Right renal cortex interstitium (tissue), 3 donors: ENCODE measurements at places on chromosomes 4 and X. TPM values are rescaled to one million over a fixed set of nuclear protein-coding genes. Genes with fewer than 3 reads are reported as not detected.
A peak's percentile ranks its signal among the peaks of the same experiment; 100 is the strongest.

DNA sequence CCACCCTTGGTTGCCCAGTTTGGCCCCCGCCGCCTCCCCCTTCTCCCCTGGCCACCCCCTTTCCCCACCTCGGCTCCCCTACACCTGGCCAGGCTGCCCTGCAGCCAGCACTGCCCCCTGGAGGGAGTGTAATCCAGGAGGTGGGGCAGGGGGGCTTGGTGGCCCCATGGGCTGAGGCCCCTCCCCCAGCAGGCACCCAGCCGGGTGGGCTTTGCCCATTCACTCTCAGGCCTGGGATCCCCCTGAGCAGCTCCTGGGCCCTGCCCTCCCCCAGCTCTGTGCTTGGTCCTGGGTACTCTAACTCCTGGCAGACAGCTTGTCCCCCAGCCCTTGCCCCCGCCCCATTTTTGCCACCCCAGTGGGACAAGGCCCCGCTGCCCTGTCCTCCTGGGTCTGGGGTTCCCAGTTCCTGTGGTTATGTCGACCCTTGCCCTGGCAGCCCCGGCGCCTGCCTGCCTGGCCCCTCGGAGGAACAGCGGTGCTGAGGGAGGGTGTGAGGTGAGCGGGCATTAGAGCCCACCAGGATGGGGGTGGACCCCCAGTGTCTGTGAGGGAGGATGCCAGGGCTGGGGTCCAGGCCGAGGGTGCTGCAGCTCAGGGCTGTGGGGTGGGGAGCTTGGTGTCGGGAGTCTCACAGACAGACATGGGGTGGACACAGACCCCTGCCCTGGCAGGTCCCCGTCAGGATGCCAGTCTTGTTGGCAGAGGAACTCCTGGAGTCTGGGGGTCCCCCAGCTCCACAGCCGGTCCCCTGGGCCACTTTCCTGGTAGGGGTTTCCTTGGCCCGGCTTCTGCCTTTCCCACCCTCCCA is 10.2 kb downstream of the NAT8L start:
- no peak for DNase-seq

DNA sequence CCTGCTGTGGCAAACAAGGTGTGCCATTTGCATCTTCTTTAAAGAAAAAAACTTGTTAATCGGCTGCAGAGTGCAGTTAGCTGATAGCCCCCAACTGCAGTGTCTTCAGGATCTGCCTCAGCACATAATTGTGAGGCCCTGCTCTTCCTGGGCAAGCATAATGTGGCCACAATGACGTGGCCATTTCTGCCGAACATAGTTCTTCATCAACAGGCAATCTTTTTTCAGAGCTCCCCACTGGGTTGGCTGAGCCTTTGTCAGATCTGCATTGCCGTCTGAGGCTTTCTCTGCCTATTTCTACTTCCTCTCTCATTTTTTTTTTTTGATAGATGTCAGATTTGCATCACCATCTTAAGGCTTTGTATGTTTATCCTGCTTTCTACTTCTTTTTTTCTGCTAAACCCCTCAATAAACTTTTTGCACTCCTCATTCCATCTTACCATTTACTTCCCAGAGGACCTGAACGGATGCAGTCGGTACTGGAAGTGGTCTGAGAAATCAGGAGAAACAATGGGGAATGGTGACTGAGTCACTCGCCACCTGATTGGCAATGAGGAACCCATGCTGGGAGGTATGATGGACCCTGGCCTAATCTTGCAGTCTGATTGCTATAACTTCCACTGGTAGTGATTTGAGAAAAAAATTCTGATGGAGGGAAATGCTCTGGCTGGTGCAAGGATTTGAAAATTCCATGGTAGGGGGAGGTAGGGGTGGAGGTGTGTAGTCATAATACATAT is 21.2 kb upstream of the TAB3 start:
- DNase-seq = no peak

DNA sequence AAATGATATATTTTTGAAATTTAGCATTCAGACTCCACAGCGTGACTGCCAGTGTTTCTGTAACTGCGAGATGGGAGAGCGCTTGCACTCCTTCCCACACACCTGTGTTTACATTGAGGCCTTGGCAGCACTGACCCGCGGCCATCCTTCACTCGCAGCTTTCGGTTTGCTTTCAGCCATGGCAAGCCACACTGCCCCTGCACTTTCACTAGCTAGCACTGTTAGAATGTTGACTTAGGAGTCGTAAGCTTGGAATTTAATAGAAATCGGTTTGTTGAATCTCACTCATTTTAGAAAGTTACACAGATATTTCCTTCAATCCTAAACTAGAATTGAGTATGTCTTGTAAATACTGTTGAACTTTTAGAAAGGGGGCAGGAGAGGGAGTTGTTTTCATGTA is 136.2 kb downstream of the CFAP299 start:
- peak; percentile 27 for DNase-seq

DNA sequence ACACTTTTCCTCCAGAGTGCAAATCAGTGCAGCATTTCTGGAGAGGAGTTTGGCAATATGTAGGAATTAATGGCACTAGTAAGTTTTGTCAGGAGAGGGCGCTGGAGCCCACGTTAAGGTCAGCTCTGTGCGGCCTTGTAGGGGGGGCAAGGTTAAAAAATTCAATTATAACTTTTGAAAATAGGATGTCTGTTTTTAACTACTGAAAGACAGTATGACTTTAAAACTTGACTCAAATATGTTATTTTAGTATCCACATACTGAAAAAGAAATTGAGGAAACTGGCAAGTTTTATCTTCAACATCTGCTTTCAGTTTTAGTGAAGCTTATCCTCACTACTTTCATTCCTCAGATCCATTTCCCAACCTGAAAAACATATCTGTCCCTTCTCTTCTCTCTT is 30.9 kb upstream of the HSD17B13 start:
- DNase-seq = no peak

- DNase-seq = no peak
Measured at GRCh38 chrX:112450810-112451209, 228.9 kb downstream of the LHFPL1 start.

DNA sequence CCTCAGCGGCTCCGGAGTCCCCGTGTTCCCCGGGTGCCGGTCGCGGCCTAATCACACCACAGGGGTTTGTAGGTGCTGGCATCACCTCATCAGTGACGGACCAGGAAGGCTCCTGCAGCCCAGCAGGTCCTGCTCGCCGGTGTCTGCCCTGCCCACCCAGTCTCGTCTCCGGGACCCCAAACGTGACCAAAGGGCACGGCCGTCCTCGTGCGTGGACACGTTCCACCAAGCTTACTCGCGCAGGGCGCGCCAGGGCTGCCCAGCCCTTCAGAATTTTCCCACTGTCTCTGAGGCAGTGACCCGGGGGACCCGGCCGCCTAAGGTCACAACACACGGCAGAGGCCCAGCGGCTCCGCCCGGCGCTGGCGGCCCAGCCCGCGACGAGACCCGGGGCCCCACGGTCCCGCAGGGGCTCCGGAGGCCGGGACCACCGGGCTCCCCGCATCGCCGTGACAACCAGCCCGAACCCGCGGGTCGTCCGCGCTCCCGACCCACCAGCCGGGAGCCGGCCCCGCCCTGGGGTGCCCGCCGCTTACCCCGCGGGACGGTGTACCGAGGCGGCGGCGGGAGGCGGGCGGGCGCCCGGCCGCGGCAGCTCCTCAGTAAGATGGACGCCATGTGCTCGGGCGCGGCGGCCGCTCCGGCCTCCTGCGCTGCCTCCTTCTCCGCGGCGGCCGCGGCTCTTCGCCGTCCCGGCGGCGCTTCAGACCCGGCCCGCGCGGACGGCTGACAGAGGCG is 454 bp downstream of the LETM1 start:
- DNase-seq = no peak

GRCh38 chr4:179855469-179855868 is 2387.7 kb upstream of the TENM3 start:
- no peak for DNase-seq

GRCh38 chr4:153186046-153186728 is 18.1 kb upstream of the TRIM2 start:
- no peak for DNase-seq

DNA sequence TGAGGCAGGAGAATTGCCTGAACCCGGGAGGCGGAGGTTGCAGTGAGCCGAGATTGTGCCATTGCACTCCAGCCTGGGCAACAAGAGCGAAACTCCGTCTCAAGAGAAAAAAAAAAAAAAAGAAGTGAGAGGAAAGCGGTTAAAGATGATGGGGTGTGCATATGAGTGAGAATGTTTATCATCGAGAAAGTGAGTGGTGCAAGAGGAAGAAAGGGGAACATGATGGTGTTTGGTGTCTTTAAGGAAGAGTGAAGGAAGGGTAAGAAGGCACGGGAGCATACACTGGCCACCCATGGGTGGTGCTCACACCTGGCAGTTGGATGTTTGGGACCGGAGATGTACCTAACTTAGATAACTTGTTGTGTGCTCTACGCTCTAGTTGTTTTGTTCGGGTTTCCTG is 62.2 kb downstream of the STOX2 start:
- DNase-seq = no peak

GRCh38 chr4:106301393-106302061 is 14.5 kb downstream of the TBCK start:
- no peak for DNase-seq

- DNase-seq = no peak
Measured at GRCh38 chr4:72209600-72209999, 177.8 kb downstream of the NPFFR2 start.

The NSUN7 gene
- polyA plus RNA-seq = 11.7 TPM

The RAB39B gene
- polyA plus RNA-seq = 2.8 TPM

The MAGED4B gene
- polyA plus RNA-seq = 69.8 TPM

The GYPA gene
- polyA plus RNA-seq = 3.6 TPM

The F9 gene
- polyA plus RNA-seq = not detected
